ENCODE measurements at places on chromosomes 3 and 15. TPM values are rescaled to one million over a fixed set of nuclear protein-coding genes. Genes with fewer than 3 reads are reported as not detected.

DNA sequence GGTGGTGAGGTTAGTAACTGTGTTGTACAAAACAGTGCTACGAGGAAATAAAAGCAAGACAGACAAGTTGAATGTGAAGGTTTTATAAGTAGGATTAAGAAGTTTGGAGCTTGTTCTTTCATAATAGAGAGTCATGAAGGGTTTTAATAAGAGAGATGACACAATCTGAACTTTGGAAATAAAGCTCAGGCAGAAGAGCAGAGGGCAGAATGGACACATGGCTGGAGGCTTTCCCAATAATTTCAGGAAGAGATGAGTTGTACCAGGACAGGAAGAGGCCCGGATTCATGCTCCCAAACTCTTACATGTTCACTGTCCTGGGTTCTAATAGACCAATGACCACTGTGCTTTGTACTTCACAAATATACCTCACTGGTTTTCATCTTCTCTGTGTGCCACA is 194.8 kb downstream of the SLC9A9 start:
- DNase-seq = no peak

Gene IL17RC
- total RNA-seq = 49.1 TPM

GRCh38 chr3:119810018-119810435 is 28.1 kb downstream of the NR1I2 start:
- no peak for DNase-seq

DNA sequence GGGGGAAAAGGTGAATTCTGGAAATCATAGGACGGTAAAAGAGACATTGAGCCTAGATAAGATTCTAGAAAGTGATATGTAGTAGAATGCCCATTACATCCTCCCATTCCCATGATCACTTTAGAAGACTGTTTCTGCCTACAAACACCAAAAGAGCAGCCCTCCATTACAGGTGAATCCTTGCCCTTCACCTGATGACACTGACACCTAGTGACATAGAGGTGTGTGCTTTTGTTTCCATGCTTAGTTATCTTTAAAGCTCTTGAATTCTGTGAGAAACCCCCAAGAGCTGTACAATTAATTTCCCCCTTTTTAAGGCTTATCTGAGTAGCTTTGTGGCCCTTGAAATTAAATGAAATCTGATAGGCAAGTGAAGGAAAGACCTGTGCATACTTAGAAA is 8.3 kb upstream of the BBX start:
- no peak for DNase-seq

Gene TUSC7
- not detected for total RNA-seq

Gene BUB1B
- 0.39 TPM for total RNA-seq

Gene FGF7
- 28.5 TPM for total RNA-seq

Gene NPAP1
- not detected for total RNA-seq

GRCh38 chr15:36691579-36692357 is 112.3 kb downstream of the CDIN1 start:
- no peak for DNase-seq

Gene CDHR4
- total RNA-seq = 0.20 TPM

GRCh38 chr3:42914771-42915515 is 9.0 kb downstream of the ZNF662 start:
- no peak for DNase-seq

- no peak for DNase-seq
Observed at GRCh38 chr3:9087831-9088413, 124.7 kb upstream of the RAD18 start.

Gene P2RY12
- total RNA-seq = 1.5 TPM

DNA sequence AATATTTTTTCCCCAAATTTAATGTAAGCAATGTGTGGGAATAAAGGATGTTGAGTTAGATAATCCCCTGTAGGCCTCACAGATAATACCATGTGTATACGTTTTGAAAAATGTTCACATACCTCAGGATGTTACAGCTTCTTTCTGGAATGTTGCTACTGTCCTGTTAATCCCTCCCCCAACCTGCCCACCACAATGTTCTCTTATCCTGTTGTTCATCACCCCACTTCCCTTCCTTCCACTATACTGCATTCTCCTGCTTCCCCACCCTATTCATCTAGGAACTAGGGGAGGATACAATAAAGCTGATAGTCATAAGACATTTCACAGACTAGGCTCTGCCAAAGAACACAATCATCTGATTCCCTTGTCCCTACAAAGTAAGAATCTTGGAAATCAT is 92.1 kb downstream of the IGF2BP2 start:
- no peak for DNase-seq

DNA sequence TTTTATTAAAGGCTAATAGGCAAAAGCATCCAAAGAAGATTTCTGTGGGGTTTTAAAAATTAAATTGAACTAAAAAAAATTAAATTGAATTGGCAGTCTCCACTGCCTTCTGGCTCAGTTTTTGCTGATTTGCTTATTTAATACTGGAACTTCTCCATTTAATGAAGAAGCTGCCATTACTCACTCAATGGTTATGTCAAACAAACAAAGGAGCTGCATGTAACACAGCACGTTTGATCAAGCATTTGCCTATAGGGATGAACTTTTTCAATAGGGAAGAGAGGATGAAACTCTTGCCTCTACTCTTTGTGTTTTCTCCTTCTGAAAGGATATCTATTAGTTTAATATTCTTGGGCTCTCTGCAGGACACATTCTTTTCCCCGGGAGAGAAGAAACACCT is 4.8 kb upstream of the HCLS1 start:
- DNase-seq = no peak

- no peak for DNase-seq
Observed at GRCh38 chr3:189311521-189311920, 139.8 kb downstream of the TPRG1 start.

Gene HHLA2
- not detected for total RNA-seq

- DNase-seq = no peak
Observed at GRCh38 chr3:144067059-144067458, 95.4 kb downstream of the DIPK2A start.

Gene PRR23A
- not detected for total RNA-seq

- no peak for DNase-seq
Observed at GRCh38 chr15:85094685-85095084, 113.0 kb downstream of the PDE8A start.

DNA sequence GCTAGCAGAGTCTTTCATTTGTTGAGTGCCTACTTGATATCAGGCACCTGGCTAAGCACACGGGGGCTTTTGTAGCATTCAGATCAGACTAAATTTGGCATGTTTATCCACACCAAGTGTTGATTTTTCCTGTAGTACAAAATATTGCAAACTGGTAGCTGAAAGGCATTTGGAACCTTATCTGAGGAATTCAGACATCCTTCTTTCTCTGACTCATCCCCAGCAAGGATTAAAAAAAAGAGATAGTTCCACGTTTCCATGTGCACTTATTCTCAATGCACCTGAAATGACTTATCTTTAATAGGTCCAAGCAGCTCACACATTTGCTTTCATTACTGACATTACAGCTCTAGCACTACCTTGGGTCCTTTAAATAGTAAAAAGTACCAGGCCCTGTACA is 786.0 kb upstream of the GRM7 start:
- DNase-seq = no peak

DNA sequence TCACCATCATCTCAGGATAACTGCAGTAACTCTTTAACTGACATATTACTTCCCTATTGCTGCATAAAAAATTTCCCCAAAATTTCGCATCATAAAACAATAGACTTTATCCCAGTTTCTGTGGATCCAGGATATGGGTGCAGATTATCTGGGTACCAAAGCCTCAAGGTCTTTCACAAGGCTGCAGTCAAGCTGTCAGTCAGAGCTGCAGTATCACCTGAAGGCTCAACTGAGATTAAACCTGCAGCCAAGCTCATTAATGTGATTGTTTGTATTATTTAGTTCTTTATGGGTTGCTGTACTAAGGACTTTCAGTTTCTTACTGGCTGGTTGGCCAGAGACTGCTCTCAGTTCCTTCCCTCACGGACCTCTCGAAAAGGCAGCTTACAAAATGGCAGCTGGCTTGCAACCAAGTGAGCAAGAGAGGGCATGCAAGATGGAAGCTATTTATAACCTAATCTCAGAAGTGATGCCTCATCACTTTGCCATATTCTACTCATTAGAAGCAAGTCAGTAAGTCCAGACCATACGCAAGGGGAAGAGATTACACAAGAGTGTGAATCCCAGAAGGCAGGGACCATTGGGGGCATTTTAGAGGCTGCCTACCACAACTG is 54.9 kb downstream of the DCUN1D1 start:
- DNase-seq = no peak

GRCh38 chr3:72969766-72970165 is 26.8 kb upstream of the PPP4R2 start:
- no peak for DNase-seq

Gene ATP13A5
- total RNA-seq = not detected

- DNase-seq = no peak
Observed at GRCh38 chr15:89823836-89824606, 9.4 kb upstream of the ANPEP start.

Gene CFAP92
- total RNA-seq = not detected

Gene MESP1
- total RNA-seq = 2.3 TPM

DNA sequence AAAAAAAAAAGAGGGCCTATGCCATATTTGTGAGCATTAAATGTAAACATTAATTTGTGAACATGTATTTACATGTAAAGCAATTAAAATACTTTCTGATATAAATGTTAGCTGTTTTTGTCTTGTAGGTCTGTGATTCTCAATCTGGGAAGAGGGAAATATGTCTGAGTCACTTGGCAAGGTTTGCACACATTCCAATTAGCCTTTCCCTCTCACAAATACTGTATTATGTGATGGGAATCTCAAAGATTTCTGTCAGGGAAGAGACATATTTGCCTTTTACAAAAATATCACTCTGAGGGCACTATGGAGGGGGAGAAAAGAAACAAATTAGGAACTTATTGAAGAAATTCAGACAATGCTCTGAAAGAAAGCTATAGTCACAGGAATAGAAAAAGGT is 483.6 kb downstream of the GBE1 start:
- no peak for DNase-seq
